GM12878 (cell line): ENCODE measurements at places on chromosomes 4 and X. TPM values are rescaled to one million over a fixed set of nuclear protein-coding genes. Genes with fewer than 3 reads are reported as not detected.

STK26 gene
- polyA plus RNA-seq = 67.0 and 70.1 TPM in 2 replicates

GIMD1 gene
- polyA plus RNA-seq = not detected in 2 replicates

BBS7 gene
- 15.2 TPM in 2 replicates for polyA plus RNA-seq

GATA1 gene
- not detected in 2 replicates for polyA plus RNA-seq

F8 gene
- 7.1 TPM in 2 replicates for polyA plus RNA-seq

CACNA1F gene
- polyA plus RNA-seq = not detected in 2 replicates

MAGEA6 gene
- polyA plus RNA-seq = not detected in 2 replicates

CDKL5 gene
- 4.9 and 6.9 TPM in 2 replicates for polyA plus RNA-seq

ZFP92 gene
- polyA plus RNA-seq = 0.03 TPM in 1 of 2 replicates, not detected in the other

ASMT gene
- not detected in 2 replicates for polyA plus RNA-seq

NDNF gene
- polyA plus RNA-seq = not detected in 2 replicates

TCEAL6 gene
- not detected in 2 replicates for polyA plus RNA-seq

EDA gene
- not detected in 2 replicates for polyA plus RNA-seq

YTHDC1 gene
- polyA plus RNA-seq = 25.6 and 31.0 TPM in 2 replicates

CT45A2 gene
- not detected in 2 replicates for polyA plus RNA-seq

NLGN3 gene
- polyA plus RNA-seq = 0.17 and 0.42 TPM in 2 replicates

ODAM gene
- polyA plus RNA-seq = not detected in 2 replicates

TKTL2 gene
- not detected in 2 replicates for polyA plus RNA-seq

ARX gene
- polyA plus RNA-seq = not detected in 2 replicates

CXCL11 gene
- polyA plus RNA-seq = not detected in 2 replicates

PPARGC1A gene
- not detected in 2 replicates for polyA plus RNA-seq

MAGT1 gene
- 49.9 and 56.0 TPM in 2 replicates for polyA plus RNA-seq

ARMCX4 gene
- 0.92 and 1.6 TPM in 2 replicates for polyA plus RNA-seq

CT45A3 gene
- not detected in 2 replicates for polyA plus RNA-seq

PTPN13 gene
- polyA plus RNA-seq = 25.1 and 30.5 TPM in 2 replicates

ETDC gene
- polyA plus RNA-seq = not detected in 2 replicates

ADRA2C gene
- not detected in 2 replicates for polyA plus RNA-seq

AWAT2 gene
- not detected in 2 replicates for polyA plus RNA-seq

ENPP6 gene
- 0.19 and 0.44 TPM in 2 replicates for polyA plus RNA-seq

CSN3 gene
- not detected in 2 replicates for polyA plus RNA-seq

LGI2 gene
- not detected in 2 replicates for polyA plus RNA-seq

MTMR8 gene
- 3.6 and 3.7 TPM in 2 replicates for polyA plus RNA-seq

GPR119 gene
- polyA plus RNA-seq = not detected in 2 replicates

CSN1S1 gene
- polyA plus RNA-seq = not detected in 2 replicates

MAGEC1 gene
- not detected in 2 replicates for polyA plus RNA-seq

GUCY1B1 gene
- 1.9 and 2.1 TPM in 2 replicates for polyA plus RNA-seq

NOCT gene
- 6.6 and 7.6 TPM in 2 replicates for polyA plus RNA-seq

CYSLTR1 gene
- polyA plus RNA-seq = 18.0 and 19.8 TPM in 2 replicates

ZNF157 gene
- 0.06 and 0.16 TPM in 2 replicates for polyA plus RNA-seq

NXF2 gene
- polyA plus RNA-seq = not detected in 2 replicates

GLRB gene
- polyA plus RNA-seq = not detected in 2 replicates
